ENCODE measurements at places on chromosomes 6 and 20.

DNA sequence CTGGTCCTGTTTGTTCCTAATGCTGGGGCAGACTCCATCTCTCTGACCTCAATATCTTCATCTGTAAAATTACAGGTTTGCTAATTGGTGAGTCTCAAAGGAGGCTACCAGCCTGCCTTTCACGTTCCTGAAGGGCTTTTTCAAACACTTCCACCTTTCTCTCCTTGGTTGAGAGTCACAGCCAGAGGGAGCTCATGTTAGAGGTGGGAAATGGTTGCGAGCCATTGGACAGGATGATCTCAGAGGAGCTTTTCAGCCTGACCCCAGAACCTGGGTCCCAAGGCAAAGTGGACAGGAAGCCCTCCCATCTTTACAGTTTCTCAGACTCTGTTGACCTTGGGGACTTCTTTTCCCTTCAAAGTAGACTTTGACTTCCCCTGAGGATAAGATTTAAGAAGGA, 37.6 kb downstream of the NDUFAF5 start:
- DNase-seq: no peak

- DNase-seq: no peak
Observed at GRCh38 chr20:45433316-45433715, 17.4 kb downstream of the PIGT start.

DNA sequence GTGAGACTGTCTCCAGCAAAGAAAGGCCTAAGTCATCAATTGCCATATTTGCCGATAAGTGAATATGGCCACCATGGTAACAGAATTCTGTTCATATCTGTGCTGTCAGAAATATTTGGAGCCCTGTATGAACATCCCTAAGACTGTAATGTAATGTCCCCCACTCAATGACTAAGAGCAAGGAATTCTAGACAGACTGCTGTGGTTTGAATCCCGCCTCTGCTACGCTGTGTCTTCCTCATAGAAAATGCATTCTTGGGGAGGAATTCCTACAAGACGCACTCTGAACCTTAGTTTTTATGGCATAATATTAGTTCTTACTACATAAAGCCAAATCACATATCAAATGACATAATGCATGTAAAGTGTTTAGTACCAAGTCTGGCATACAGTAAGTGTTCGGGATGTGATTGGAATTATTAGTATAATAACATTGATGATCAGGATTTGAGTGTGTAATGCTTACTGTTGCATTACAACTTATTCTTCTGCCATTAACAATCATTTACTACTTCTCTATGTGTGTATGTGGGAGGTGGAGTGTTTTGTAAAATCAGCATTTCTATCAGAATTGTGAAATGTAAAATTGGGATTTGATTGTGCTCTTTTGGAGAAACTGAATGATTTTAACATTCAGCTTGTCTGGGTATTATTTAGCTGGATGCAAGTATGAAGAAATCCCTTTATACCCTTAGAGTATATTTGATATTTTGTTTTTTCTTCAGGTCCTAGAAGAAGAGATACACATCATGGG, 103.0 kb downstream of the OLIG3 start:
- no peak for DNase-seq

GRCh38 chr20:33465481-33466302, 22.1 kb upstream of the SNTA1 start:
- no peak for DNase-seq

DNA sequence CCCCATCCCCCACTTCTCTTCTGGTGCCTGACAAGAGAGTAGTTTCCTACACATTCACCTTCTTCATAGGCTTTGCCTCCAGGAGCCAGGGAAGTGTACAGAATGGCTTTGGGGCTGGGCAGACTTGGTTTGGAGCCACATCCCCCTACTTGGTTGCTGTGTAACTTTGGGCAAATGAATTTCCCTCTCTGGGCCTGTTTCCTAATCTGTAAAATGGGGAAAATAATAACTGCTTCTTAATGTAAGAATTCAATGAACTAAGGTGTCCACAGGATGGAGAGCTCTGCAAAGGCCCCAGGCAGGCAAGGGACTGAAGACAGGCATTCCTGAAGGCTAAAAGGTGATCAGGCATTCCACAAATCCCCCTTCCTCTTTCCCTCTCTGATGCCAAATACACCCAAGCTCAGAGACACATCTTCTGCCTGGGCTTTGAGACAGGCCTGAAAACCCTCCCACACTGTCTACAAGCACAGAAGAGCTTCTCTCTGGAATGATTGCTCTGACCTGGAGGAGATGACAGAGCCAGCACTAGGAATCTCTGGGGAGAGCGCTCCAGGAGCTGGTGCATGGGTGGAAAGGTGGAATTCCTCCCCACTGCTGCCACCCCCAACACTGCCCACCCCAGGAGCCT, 6.9 kb upstream of the C20orf203 start:
- DNase-seq: no peak

GRCh38 chr6:101876431-101876830, 482.9 kb downstream of the GRIK2 start:
- DNase-seq: no peak

DNA sequence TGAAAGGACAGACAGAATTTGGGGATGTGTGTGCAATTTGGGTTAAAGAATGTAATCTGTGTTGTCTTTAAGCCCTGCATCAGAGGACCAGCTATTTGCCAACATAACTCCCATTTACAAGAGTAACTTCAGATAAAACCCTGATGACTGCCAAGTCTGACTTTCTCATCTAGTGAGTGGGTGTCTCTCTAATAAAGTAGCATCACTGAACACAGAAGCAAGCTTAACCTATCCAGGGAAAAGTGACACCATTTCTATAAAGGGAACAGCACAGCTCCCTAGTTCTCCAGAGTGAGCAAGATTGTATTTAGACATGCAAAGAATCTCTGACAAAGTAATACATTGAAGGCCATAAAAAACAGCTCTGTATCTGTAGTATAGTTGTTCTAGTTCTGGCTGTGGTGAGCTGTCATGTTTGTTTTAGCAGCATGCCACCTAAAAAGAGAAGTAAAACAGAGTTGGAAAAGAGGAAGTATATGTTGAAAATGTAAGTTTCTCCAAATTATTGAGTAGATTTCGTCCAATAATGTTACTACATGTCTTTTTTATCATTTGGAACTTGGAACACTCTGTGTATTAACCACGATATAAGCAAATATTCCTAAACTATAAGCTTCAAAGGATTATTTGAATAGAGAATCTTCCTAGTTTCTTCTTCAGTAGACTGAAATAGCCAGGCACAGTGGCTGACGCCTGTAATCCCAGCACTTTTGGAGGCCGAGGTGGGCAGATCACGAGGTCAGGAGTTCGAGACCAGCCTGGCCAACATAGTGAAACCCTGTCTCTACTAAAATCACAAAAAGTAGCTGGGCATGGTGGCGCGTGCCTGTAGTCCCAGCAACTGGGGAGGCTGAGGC, 8.8 kb upstream of the PIM1 start:
- no peak for DNase-seq

GRCh38 chr6:40353197-40353966, 233.8 kb downstream of the LRFN2 start:
- no peak for DNase-seq

DNA sequence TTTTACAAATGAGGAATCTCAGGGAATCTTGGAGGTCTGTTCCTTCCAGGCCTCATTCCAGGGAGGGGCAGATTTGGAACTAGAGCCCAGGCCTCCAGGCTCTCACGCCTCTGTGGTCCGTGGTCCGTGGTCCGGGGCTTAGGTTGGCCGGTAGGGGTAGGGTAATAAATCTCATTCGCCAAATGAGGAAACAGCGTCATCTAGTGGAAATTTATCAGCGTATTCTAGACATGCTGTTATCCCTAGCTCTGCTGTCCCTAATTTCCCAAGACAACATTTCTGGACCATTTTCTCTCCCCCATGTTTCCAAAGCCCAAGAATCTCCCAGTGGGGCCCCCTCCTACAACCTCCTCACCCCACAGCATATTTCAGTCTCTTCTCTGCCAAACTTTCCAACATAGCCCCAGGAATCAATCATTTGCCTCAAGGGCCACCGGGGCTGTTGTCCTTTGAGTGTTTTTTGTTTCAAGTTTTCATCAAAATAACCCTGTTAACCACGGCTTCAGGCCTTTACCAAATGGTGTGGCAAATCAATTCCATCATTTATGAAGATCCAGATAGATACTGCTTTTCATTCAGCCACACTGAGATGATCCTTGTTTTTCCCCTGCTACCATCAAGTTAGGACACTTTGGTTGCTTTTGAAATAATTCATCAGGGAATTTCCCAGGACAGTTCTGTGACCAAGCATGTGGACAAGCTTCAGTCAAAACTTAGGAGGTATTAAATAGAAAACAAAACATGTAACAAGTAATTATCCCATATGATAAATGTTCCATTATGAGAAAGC, 126.8 kb downstream of the ALDH8A1 start:
- no peak for DNase-seq

- no peak for DNase-seq
Observed at GRCh38 chr20:1336699-1337367, 7.9 kb upstream of the SDCBP2 start.

- DNase-seq: no peak
Observed at GRCh38 chr6:158649289-158650143, at the start of gene SYTL3. TSS of gene SYTL3 (plus strand) at chr6:158650054. CDS start at chr6:158663269, 13,215 bp downstream.

DNA sequence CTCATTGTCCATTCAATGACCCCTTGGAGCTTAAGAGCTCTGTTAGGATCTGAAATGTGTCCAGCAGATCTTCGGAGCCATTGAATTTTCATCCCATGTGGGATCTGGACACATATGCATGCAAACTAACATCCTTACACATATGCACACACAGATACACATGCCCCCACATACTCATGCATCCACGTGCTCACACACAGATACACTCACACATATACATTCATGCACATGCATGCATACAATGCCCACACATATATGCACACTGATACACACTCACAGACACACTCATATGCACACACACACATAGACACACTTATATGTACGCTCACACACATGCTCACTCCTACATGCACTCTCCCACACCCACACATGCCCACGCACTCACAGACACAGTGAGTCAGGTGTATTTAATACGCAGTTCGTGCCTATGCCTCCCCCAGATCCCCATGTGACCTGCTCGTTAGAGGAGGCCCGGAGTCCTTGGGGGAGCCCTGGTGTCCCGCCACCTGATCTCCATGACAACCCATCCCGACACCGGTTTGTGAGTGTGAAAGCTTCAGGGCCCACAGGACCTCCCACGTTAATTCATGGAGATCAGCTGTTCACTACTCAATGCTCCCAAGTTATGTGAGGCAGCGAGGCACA, 121.9 kb upstream of the SULF2 start:
- no peak for DNase-seq

DNA sequence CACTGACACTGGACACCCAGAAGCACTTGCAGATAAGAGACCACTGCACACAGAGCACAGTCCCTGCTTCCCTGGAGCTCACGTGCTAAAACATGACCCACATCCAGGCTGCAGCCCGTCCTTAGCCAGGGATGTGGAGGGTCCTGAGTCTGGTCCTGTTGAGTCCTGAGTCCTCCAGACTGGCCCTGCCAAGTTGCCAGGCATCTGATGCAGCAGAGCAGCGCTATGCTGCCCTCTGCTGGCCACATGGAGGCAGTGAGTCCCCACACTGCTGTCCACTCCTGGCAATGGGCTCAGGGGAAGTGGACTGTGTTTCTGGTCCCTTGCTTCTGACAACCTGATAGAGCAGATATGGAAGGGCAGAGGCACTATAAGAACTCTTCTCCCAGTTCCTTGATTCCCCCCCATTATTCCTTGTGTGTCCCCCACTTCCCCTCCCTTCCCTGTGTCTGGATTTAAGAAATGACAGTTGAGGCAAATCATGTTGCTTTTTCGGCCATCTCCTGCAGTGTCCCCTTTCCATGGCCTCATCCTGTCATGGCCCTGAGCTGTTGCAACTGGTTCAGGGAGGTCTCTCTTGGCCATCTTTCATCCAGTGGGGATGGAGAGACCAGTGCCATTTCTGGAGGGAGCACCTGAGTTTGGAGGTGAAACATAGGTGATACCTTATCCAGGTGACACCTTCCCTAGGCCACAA, 86.0 kb downstream of the DHX35 start:
- no peak for DNase-seq
